ENCODE measurements at places on chromosomes 1 and 21.
A peak's percentile ranks its signal among the peaks of the same experiment; 100 is the strongest.

- DNase-seq: no peak
Measured at GRCh38 chr21:38986806-38987632, 181.3 kb downstream of the ETS2 start.

DNA sequence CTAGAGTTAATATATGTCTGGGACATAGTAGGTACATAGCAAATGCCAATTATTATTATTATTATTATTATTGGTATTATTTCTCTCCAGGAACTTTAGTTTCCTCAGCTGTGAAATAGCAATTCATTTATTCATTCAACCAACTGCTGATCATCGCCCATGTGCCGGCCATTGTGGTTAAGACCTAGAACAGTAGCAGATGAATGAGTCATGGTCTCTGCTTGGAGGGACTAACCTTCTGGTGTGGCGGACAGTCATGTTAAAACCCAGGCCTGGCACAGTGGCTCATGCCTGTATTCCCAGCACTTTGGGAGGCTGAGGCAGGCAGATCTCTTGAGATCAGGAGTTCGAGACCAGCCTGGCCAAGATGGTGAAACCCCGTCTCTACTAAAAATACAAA, 23.8 kb upstream of the LDLRAP1 start:
- DNase-seq: no peak

DNA sequence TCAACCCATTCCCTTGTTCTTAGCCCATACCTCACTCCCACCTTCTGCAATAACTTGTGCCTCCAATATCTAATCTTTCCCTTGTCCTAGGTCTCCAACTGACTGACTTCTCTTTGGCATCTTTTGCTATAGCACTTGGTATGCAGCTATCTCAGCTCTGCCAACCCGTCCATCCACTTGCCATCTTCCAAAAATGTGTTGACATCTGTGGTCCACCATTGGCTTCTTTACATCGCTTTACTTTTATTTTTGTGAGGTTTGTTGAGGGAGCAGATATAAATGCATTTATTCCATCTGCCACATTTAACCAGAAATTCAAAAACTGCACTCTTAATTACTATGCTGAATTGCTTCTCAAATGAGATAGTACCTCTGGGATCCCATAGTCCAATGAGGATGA, 24.9 kb upstream of the PSMB2 start:
- DNase-seq: no peak

DNA sequence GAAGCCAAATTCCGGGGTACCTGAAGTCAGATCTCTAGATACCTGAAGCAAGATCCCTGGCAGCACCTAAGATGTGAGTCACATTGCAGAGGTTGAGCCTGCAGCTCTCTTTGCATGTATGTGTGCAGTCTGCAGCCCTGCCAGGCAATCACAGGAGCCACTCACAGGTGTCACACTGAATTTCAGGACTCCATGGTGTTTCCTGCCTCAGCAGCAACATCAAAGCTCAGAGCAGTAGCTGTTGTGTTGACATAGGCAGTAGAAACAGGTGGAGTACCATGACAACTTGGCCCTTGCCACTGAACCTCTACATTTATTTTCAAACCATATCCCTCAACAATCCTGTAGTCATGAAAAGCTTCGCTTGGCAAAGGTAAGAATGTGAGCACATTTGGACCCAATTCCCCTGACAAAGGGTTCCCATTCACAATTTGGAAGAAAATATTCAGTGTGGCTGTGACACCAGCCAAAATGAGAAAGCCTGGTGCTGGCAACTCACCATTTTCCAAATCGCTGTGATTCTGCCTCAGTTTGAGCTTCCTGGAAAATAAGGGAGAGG, 419.8 kb upstream of the NFIA start:
- no peak for DNase-seq

DNA sequence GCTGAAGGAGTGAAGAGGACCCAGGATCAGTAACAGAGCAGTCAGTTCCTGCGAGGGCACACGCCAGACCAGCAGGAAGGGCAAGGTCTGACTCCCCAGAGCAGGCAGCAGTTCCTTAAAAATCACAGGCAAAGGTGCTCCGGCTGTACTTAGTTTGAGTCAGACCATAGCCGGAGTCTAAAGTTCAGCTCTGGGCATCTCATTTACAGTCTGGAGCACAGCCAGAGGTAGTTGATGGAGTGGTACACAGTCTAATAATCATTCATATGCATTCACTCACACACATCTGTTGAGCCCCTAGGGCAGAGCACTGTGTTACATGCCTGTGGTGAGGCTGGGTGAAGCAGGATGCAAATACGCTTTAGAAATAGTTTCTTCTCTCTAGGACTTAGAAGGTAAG, 7.3 kb upstream of the AMIGO1 start:
- DNase-seq: no peak

GRCh38 chr1:157993147-157993917, at the start of gene KIRREL1:
Gene KIRREL1 (plus strand): TSS chr1:157993645. CDS start chr1:157993677, 32 bp downstream.
- DNase-seq: peak; percentile 25

GRCh38 chr1:216913976-216914375, 190.7 kb upstream of the ESRRG start:
- DNase-seq: no peak

DNA sequence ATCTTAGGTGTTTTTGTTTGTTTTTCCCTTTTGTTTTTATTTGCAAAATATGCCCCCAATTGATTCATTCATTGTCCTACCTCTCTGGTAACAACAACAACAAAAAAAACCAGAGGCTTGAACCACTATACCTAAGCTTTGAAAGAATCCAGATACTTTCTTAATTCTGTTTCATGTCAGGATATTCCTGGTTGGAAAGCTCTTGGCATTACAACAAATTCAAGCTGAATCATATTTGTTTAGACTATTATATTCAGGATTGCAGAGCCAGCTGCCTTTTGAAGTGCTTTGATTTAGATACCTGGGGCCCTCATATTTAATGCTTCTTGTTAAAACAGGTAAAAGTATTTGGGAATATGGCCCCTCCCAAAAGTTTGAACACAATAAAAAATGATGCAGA, 22.9 kb upstream of the ZNF326 start:
- DNase-seq: no peak

DNA sequence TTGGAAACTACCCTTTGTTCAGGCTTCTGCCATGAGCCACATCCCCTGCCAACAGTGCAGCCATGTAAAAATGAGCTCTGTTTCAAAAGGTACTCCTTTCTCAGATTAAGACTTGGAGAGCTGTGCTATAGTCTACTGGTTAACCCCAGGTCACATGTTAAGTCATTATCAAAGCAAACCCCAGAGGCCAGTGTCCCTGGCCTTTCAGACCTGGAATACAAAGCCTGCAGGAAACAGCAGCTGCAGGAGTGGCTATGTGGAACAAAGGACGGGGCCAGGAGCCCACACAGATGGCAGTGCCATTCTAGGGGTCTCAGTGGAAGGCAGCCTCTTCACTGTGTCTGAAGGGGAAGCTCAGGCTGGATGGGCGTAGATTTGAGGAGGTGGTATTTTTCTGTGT, 6.7 kb downstream of the ZNF496 start:
- no peak for DNase-seq

- peak; percentile 99 for DNase-seq
Measured at GRCh38 chr1:46603858-46604549, at the start of gene MKNK1. Gene MKNK1 (minus strand): TSS chr1:46604268. CDS start chr1:46583327, 20,941 bp downstream.

DNA sequence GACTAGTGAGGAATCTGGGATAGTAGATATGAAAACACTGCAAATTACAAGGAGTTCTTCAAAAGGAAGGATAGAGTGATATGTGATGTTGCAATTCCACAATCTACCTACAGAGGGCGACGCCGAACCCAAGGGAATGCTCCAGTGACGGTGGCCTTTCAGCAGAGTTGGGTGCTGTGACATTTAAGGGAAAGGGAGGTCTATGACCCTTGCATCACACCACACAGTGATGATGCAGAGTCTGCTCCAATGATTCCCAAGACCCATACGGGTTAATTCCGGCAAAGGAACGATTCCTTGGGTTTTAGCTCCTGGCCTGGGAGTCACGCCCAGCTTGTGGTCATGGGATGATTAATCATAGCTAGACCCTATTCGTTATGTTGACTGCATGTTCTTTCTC, 123.0 kb upstream of the IGSF21 start:
- DNase-seq: no peak

DNA sequence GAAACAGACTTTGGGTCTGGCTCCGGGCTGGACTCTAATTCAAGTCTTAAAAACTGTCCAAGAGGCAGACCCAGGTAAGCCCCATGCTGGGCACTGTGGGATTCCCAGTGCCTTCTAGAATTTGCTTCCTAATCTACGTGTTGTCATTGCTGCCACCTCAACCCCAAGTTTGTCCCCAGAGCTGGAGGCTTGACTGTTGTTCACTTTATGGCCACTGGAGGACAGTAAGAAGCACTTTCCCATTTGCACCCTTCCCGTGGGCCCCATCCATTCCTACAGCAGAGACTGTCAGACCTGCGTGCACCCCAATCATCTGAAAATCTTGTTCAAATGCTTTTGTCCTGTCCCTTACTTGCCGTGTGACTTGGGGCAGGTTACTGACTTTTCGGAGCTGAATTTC, 29.4 kb upstream of the VASH2 start:
- DNase-seq: no peak

- no peak for DNase-seq
Measured at GRCh38 chr1:190192627-190193026, 285.0 kb downstream of the BRINP3 start.

DNA sequence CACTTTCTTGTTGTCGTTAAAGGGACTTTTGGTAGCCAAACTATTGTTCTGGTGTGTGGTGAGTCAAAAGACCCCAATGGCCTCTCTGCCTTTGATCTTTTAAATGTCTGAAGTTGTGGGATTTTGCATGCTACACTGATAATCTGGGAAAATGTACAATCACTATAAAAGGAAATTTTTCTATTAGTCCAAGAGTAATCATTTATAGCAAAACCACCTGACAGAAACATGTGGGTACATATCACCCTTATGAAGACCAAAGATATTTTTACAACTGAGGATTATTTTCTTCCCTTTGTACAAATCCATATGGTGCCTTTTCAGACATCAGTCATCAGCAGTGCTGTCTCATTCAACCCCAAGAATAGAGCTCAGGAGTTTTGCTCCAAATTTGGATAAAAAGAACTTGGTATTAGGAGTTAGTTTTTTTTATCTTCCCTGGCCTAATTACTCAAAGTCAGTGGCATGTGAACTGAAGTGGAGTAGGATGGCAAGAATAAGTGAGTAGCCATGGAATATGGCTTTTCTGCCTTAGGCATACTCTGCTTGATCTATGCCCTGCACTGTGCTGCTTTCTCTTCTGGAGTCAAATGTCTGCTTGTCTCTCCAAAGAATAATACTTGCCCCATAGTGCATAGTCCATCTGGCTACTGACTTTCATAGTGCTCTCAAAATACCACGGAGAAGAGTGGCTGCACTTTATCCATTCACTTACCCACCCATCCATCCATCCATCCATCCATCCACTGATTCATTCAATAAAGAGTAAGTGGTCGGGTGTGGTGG, 13.5 kb downstream of the GREM2 start:
- DNase-seq: no peak

DNA sequence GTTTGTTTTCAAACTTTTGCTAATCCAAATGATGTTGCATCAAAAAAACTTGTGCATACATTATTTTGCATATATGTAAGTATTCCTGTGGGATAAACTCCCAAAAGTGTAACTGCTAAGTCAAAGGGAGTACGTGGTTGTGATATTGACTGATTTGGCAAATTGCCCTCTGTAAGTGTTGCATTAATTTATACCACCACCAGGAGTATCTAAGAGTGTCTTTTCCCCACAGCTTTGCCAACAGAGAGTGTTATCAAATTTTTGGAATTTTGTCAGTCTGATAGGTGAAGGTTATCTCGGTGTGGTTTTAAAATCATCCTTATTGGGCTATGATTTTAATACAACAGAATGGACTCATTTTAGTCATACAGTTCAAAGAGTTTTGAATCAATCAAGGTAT, 30.1 kb upstream of the PARP1 start:
- DNase-seq: no peak

- no peak for DNase-seq
Measured at GRCh38 chr1:109818988-109819764, 55.5 kb upstream of the EPS8L3 start.

- peak; percentile 2 for DNase-seq
Measured at GRCh38 chr1:30422251-30422650, 301.1 kb downstream of the MATN1 start.

Measured in pancreas (tissue), 10 donors.